ENCODE measurements at places on chromosomes 5 and 9.

DNA sequence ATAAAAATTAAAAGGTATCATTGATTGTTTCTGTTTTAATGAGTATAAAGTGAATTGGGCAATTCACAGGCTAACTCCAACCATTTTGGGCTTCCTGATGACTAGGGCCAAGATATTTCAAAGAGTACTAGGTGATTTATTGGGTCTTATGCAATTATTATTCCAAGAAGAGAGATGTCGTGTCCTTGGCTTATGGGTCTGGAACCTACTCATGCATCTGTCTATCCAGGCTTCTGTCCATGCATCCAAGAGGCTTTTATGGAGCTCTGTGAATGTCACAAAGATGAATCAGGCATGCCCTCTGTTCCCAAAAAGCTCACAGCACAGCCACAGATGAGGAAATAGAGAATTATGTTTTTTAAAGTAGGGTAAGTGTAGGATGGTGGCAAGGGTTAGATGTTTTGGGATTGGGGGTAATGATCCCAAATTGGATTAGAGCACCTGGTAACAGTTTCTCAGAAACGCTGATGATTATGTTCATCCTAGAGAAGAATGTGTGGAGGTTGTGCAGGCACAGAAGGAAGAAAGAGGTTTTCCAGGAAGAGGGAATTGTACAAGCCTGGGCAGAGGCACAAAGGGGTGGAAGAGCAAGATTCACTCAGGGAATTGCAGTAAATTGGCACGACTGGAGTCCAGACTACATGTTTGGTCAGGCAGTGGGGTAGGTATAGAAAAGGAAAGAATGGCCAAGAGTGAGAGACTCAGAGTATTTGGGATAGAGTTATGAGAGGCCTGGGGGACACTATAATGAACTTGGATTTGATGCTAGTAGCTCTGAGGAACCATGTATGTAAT is 83.0 kb upstream of the TNC start:
- no peak for DNase-seq

DNA sequence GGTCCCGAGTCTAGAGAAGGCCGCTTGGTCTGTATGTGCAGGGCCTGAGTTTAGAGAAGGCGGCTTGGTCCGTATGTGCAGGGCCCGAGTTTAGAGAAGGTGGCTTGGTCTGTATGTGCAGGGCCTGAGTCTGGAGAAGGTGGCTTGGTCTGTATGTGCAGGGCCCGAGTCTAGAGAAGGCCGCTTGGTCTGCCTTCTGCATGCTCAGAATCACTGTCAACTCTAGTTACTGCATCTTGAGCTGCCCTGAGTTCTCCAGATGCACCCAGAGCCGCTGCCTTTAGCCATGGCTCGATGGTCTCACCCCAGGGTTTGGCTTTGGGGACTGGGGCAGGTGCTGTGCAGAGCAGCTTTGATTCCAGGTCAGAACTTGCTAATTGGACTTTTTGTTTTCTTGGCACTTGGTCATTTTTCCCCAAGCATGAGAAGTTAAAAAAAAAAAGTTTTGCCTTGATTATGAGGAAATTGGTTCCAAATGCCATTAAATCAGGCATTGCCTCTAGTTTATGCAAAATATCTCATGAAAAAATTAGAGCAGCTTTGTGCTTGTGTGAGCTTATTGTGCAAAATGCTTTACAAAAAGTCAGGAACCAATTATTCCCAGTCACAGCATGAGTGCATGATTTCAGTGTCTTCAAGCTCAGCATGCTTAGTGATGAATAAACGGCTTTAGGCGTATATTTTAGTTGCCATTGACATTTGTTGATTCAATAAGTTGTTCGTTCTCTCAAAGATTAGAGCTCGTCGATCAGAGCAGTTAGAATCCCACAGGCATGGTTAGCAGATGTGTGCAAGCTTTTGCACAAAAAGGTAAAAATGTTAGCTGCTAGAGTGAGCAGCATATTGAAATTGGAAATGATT is 25.4 kb upstream of the EXOC3 start:
- no peak for DNase-seq

DNA sequence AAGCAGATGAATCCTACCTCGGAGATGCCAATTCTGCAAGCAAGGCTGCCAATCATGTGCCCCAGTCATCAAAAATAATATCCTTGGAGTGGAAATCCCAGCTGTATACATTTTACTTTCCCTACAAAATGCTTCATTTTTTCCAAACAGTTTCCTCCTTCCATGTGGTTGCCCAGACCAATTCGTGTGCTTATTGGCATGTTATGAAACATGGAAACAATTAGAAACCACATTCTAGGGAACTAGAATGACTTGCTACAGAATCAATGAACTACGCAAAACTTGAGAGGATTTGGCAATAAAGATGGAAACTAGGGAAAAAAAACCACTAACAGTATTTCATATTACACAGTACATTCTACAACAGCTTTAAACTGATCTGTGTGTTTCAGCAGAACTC is 584.5 kb upstream of the DMAC1 start:
- DNase-seq = no peak

DNA sequence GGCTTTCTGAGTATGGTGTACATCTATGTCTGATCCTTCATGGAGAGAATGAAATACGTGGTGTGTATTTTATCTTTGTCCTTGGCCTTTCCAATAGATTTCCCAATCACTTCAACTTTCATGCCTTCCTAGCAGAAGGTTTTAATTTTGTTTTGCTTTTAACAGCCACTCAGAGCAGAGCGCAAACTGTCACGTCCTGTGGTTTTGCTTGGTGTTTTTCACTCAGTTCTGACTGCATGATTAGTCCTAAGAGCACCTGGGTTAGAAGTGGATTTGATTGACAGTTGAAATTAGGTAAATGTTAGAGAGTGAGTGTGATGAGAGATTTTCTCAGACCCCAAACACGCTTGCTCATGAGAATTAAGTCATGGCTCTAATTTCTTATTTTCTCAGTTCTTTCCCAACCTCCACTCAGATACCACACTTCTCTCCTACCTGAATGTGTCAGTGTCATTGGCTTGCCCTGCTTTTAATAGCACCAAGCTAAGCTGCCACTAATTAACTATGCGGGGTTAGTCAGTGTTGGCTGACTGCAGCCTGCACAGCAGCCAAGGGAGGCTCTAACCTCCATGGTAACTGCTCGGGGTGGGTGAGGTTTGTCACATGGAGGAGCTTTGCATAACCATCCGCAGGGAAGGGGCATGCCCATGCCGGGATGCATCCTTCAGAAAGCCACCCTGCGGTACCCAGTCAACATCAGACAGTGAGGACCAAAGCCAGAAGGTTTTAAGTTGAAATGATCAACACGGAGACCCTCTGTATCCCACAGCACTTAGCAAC is 173.4 kb downstream of the NR3C1 start:
- peak; percentile 24 for DNase-seq

DNA sequence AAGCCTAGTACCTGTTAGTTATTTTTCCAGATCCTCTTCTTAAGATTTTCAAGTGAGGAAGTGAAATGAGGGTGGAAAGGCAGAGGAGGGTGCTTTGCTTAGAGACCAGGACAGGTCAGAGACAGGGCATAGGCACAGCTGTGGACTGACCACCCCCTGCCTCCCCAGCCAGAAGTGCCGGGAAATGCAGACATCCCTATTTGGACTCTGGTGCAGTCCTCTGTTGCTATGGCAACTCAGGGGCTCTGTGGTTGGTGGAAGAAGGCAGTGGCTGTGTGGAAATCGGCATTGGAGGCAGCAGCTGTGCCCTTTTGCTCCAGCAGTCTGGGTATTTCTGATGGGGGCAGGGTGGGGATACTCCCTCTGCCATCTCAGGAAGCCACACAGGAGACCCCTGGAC is 43.3 kb upstream of the NDFIP1 start:
- DNase-seq = peak; percentile 72

GRCh38 chr9:88733651-88734421 is 198.9 kb downstream of the NXNL2 start:
- no peak for DNase-seq

GRCh38 chr9:136837146-136837855 is 5.0 kb upstream of the AJM1 start:
- no peak for DNase-seq

DNA sequence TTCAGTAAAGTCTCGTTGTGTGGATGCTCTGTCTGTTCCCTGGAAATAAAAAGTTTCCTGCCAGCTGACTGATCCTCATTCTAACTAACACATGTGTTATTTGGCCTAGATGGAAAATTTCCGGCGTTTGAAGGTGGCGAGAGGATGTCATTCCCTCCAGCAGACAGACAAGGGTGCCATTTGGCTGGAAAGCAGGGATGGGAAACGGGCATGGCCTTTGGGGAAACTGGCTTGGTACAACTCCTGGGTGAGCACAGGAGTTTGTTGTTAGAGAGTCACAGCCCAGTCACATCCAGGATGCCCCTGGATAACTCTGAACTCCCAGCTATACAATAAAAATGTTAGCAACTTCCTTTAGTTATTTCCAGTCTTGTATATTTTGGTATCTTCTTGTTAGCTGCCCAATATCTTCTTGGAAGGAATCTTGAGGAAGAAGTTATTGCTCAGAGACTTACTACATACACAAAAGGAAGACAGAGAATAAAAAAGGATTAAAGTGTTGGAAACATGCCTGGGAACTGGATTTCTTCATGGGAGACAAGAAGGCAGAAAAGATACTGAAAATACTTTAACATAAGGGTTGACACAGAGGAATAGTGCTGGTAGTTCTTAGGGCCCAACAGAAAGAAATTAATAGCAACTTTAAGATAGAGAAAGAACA is 41.9 kb downstream of the TEK start:
- no peak for DNase-seq

GRCh38 chr9:81022177-81022576 is 667.2 kb downstream of the TLE1 start:
- no peak for DNase-seq

GRCh38 chr9:138024831-138025291 is 147.3 kb downstream of the CACNA1B start:
- no peak for DNase-seq

DNA sequence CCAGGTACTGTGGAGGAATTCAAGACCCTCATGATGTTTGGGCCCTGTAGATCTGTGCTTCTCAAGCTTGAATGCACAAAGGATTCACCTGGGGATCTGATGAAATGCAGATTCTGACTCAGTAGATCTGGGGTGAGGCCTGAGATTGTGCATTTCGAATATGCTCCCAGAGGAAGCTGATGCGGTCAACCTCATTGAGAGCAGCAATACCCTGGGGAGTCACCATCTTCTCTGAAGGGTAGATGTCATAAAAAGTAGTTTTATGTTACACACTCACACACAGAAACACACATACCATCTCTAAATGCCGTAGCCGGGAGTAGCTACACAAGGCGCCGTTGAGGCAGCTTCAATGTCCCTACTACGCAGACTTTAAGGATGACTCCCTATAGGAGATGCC is 55.8 kb upstream of the CPEB4 start:
- DNase-seq = no peak

- no peak for DNase-seq
These were observed 143.8 kb upstream of the DHFR start for GRCh38 chr5:80798633-80799032.

DNA sequence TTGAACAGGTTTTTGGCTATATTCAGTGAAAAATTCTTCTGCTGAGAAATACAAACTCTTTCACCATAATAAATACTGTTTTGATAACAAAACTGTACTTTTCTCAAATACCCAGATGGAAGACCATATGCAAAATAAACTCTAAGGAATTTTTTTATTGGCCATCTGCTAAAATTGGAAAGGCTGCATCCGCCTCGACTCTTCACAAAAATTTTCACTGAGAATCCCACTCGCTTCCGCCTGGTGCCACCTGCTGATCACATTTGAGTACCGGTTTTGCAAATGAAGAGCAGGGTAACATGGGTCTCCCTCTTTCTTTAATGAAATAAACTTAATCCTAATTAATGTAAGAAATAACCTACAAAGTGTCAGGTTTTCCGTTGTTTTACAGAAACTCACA is 76.4 kb downstream of the TTLL11 start:
- DNase-seq = no peak

DNA sequence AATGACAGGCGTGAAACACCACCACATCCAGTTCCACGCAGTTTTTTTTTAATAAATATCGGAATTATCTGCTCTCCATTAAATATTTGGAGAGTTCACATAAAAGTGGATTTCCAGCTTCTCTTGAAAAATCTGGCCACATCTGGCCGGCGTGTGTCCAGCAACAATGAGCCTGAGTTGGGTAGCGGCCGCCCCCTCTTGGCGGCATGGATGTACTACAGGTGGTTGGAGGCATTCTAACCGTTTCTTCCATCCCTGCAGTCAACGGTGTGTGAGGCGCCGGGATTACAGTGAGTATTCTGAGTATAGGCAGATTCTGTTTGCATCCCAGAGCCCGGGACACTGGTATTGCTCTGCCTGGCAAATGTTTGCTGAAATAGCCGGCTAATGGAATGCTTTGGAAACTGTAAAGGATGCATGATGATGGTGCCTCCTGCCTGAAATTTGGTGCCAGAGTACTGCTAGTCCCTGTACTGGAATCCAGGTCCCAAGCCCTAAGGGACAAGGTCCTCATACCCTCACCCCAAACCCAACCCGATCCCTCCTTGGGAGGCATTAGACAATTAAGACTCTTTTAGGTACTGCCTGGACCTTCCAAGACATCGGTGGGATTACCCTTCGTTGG is 13.6 kb upstream of the GM2A start:
- peak; percentile 50 for DNase-seq

GRCh38 chr5:168961681-168962080 is 339.3 kb downstream of the SLIT3 start:
- no peak for DNase-seq

DNA sequence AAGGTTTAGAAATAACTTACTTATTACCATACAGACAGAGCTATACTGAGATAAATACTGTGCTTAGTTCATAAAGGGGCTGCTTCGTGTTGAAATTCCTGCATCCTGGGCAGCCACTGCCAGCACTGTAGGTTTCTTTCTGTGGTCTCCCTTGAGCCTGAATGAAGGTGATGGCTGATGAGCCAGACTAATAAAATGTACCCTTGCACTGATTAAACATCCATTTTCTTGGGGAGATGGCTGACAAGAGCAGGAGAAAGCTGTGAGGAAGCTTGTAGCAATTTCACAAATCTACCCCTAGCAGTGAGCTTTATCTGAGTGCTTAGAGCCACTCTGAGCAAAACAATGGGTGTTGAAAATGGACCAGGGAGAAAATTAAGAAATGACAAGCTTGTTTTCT is 23.3 kb upstream of the ZSWIM6 start:
- DNase-seq = no peak

DNA sequence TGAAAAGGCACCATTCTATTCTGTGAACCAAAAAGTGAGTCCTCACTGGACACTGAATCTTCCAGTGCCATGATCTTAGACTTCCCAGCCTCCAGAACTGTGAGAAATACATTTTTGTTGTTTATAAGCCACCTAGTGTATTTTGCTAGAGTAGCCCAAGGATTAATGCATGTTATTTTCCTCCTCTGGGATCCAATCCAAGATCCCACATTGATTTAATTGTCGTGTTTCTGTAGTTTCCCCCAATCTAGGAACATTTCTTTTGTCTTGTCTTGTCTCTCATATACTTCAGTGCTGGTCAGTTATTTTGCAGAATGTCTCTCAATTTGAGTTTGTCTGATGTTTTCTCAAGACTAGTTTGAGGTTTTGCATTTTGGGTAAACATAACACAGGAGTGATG is 36.4 kb downstream of the GDNF start:
- no peak for DNase-seq

Measured in globus pallidus (tissue), 1 donor.